ENCODE measurements at places on chromosomes 4 and X.

- DNase-seq, result peak; percentile 31
Measured at GRCh38 chr4:56048702-56049431, 100.1 kb downstream of the CEP135 start.

- DNase-seq, result no peak
Measured at GRCh38 chr4:90007494-90008167, 113.0 kb downstream of the MMRN1 start.

DNA sequence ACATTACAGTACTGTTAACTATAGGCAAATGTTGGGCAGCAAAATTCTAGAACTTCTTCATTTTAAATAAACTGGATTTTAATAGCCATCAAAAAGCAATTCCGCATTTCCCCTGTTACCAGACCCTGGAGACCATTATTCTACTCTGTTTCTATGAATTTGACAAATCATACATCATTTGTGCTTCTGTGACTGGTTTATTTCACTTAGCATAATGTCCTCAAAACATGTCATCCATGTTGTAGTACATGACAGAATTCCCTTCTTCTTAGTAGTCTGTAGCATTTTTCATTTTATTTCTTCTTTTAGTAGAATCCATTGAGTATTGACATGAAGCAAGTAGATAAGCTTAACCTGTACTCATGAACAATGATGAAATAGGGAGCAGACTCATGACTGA lies 59.4 kb upstream of the PPP4R3C start:
- no peak for DNase-seq

DNA sequence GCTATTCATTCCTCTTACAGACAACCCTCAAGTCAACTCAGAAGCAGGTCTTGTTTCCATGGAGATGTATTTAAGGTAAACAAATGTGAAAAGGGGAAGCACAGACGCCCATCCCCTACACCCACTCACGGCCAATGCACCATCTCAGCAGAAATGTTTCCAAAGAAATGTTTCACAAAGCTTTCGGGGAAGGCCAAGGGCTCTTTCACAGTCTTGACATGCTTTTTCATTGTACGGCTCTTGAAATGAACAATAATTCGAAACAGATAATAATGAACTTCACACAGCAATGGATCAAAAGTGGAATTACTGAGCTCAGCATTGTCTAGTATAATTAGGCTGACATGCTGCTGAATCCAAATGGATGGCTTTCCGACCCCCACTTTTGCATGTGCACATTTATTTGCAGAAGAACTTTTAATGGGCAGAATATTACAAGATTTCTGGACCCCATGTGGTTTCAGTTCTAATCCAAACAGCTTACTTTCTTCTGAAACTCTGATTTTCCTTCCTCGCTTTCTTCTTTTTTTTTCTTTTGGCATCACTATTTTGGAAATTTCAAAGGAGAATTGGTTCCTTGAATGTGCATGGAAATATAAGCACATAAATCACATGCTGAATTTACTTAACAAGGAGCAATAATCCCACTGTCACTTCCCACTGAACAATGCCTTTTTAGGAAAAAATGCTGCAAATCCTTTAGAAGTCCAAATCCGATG lies 160.9 kb downstream of the SMIM20 start:
- no peak for DNase-seq

DNA sequence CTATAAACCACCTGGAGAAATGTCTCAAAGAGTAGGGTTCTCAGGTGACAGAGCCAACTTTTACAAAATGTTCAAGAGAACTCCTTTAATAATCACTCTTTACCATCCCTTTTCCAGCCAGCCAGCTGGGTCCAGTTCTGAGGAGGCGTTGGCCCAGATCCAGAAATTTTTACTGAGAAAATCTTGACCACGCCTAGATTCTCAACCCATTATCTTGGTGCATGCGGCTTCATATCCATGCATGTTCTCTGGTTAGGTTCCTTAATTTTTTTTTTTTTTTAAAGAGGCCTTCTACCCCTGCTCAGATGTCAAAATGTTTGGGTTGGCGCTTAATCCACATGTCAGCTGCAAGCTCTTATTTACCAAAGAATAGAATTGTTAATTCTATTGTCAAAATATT lies 12.0 kb upstream of the MAP7D2 start:
- DNase-seq, result peak; percentile 6

- DNase-seq, result no peak
Measured at GRCh38 chr4:169005453-169006099, 4.5 kb downstream of the CBR4 start.

DNA sequence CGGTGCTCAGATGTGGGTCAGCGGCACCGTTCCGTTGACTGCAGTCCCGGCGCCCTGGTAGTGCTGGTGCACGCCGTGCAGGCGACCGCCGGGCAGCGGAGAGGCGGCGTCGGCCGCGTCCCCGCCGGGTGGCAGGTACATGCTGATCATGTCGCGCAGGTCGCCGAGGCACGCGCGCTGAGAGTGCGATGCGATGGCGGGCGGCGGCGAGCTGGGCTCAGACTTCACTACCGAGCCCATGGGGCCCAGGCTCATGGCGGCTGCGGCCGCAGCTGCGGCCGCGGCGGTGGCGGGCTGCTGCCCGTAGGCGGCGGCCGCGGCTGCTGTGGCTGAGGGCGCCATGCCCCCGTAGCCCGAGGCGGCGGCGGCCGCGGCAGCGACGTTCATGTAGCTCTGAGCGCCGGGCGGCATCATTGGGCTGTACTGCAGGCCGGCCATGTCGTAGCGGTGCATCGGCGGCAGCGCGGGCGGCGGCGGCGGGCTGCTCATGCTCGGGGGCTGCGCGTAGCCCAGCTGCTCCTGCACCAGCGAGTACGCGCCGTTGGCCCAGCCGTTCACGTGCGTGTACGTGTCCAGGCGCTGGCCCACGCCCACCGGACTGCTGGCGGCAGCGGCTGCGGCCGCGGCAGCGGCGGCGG lies 1.0 kb downstream of the SOX3 start:
- DNase-seq, result no peak

DNA sequence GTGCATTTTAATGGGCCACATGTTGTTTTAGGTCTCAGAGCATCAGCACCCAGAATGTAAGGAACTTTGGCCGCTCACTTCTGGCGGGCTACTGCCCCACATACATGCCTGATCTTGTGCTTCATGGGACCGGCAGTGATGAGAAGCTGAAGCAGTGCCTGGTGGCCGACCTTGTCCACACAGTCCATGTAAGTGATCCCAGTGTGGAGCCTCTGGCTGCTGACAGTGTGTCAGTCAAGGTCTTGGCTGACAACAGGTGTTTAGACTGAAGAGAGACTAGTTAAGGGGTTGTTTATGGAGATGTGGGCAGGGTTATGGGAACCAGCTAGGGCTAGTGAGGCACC lies 101.4 kb downstream of the FNIP2 start:
- no peak for DNase-seq

DNA sequence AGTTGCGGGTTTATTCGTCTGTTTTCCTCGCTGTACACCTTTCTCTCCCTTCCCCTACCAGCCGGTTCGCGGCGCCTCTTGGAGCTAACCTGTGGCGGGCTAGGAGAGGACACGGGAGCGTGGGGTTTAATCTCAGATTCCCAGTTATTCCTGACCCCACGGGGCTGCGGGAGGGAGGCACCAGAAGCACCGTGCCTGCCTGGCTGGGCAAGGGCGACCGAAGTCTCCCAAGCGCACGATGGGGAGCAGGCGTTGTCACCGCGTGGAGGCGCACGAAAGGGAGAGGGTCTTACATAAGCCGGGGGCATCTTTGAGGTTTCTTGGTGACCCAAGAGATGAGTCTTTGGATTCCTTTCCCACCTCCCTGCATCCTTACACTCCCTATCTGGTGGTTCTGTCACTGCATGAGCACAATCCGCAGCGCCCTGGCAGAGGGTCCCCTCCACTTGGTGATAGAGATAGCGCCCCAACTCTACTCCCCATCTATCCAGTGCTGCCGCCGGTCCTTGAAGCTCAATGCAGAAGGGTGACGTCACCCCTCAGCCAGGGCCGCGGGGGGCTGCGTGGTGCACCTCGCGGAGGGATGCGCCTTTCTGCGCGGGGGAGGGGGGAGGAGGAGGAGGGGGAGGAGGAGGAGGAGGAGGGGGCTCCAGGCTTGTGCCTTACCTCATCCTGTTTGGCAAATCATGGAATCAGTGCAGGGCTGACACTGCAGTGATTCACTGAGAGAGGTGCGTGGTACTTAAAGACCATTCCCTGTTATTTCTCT lies 793 bp downstream of the TSPAN7 start:
- DNase-seq, result no peak

GRCh38 chrX:129818123-129818522 lies 25.6 kb downstream of the ZDHHC9 start:
- DNase-seq, result no peak

DNA sequence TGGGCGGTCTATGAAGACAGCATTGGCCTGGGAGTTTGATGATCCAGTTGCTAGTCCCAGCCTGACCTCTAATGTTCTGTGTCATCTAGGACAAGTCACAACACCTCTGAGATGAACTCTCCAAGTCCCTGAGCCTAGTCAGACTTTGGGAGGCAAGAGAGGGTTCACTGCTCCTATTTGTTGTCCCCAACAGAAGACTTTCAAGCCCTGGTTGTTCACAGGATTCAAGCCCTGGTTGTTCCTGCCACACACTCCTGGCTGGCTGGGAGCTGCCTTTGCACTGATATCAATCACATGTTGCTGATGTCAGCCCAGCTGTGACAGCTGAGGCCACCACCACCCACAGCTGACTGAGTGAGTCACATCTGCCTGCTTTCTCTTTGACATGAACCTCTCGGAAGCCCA lies 253.2 kb upstream of the RASGEF1B start:
- DNase-seq, result peak; percentile 57

DNA sequence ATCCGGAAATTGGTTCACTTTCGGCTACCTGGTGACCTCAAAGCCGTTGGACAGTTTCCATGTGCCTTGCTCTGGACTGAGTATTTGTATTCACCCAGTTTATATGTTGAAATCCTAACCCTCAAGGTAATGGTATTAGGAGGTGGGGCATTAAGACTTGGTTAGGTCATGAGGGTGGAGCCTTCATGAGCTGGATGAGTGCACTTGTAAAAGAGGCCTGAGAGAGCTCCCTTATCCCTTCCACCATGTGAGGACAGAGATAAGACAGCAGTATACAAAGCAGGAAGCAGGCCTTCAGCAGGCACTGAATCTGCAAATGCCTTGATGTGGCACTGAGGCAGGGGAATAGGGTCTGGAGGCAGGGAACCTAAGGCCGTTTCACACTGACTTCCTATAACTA lies 5.3 kb upstream of the OPHN1 start:
- DNase-seq, result peak; percentile 72

GRCh38 chr4:41427306-41427882 lies 110.6 kb upstream of the LIMCH1 start:
- no peak for DNase-seq

GRCh38 chr4:109755656-109756055 lies 25.8 kb upstream of the PLA2G12A start:
- DNase-seq, result no peak

- peak; percentile 25 for DNase-seq
Measured at GRCh38 chr4:126051689-126052424, 737.1 kb downstream of the FAT4 start.

GRCh38 chr4:153541456-153542096 lies 75.4 kb downstream of the TMEM131L start:
- DNase-seq, result peak; percentile 90

- no peak for DNase-seq
Measured at GRCh38 chrX:71872542-71873458, 37.8 kb upstream of the NHSL2 start.

DNA sequence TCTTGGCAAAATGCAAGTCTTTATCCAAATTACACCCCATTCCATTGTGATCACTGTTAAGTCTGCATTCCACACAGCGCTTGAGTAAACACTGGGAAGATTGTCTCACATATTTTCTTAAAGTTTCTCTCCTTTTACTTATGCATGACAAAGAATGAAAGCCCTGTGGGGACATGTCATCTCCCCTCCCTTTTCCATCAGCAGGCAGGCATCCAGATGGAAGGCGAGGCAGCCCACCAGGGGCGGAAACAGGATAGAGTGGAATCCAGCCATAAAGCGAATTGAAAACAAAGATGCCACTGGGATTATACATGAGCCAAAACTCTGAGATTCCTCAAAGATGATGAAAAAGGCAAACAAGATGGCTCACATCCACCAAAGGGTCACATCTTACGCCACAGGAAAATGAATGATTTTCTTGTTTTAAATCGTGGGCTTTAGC lies 78.2 kb downstream of the AFAP1 start:
- peak; percentile 80 for DNase-seq

DNA sequence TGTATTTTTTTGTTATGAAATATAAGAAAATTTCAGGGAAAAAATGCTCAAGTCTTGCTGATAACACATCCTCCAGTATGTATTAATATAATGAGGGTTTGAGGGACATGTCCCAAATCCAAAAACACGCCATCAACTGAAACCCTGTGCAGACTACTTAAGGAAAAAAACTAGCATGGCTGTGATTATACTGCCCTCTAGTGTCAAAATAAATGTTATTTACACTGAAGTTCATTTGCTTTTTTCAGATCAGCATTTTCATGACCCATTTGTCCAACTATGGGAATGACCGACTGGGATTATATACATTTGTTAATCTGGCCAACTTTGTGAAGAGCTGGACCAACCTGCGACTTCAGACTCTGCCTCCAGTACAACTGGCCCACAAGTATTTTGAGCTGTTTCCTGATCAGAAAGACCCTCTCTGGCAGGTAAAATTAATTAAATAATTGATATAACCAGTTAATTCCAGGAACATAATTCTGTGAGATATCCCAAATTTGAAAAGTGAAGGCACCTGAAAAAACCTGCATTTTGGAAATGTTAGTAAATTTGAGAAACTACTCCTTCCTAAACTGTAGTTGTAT lies 128.5 kb downstream of the PRSS12 start:
- peak; percentile 40 for DNase-seq

GRCh38 chrX:51456246-51456645 lies 40.1 kb downstream of the NUDT11 start:
- DNase-seq, result no peak

DNA sequence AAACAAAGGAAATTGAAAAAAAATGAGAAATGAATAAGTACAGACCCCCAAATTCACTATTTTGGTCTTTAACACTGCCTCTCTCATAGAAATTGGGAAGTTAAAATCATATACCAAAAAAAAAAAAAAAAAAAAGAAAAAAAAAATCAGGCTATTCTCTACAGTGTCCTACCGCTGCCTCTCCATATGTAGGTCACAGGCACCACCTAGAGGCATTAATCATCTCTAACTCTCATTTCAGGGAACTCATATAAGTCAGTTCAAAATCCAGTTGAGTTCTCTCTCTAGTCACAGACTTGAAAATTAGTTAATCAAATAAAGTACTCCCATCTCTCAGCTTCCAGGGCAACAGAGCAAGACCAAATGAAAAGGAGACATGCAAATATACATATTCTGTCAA lies 47.9 kb downstream of the COX18 start:
- peak; percentile 34 for DNase-seq

DNA sequence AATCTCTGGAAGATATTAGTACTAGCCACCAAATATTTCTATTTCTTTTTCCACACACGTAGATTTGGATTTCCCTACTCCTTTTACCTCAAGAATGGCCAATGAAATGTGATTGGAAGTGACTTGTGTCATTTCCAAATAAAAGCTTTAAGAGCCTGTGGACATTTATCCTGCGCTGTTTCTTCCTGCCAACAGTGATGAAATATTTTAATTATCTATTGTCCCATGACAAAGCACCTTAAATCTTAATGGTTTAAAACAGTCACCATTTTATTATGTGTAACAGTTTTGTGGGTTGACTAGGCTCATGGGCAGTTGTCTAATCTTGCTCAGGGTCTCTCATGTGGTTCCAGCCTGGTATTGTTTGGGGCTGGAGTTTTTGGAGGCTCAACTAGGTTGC lies 3.5 kb upstream of the PGRMC2 start:
- DNase-seq, result peak; percentile 14

All from mammary epithelial cell (primary cell).